ENCODE measurements at places on chromosomes 1 and 21.

- DNase-seq: no peak
Measured at GRCh38 chr1:7878027-7878426, 25.2 kb upstream of the UTS2 start.

- DNase-seq: no peak
Measured at GRCh38 chr1:2969011-2969844, 52.0 kb upstream of the ACTRT2 start.

DNA sequence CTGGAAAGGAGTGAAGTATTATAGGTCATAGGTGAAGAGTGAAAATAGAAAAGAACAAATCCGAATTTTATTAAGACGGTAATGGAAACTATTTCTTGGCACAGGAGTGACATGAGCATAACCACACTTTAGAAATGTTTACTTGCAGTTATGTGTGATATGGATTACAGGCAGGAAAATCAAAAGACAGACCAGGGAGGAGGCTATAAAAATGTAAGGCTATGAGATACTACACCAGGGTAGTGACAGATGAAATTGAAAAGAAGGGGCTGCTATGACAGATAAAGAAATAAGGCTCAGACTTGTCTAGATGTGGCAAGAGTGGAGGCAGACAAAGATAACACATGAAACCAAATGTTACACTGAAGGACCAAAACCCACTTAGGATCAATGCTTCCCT, 31.7 kb downstream of the GPATCH2 start:
- DNase-seq: no peak

- peak; percentile 51 for DNase-seq
Measured at GRCh38 chr1:150976879-150977694, 2.5 kb upstream of the CERS2 start.

DNA sequence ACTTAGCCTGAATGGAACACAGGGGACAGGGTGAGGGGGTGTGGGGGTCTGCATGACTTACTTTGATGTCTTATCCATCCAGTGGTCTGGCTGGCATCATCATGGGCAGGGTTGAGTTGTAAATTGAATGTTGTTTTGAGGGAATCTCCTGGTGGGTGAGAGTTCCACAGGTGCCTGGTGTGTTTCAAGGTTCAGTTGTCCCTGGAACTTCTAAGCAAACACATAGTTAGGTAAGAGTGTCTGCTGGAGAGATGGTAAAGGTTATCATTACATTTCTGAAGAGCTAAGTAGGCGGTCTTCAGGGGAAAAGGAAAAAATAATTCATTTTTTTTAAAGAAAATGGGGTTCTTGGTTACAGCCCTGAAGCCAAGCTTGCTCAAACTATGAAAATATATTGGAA, 46.0 kb upstream of the SIPA1L2 start:
- no peak for DNase-seq

DNA sequence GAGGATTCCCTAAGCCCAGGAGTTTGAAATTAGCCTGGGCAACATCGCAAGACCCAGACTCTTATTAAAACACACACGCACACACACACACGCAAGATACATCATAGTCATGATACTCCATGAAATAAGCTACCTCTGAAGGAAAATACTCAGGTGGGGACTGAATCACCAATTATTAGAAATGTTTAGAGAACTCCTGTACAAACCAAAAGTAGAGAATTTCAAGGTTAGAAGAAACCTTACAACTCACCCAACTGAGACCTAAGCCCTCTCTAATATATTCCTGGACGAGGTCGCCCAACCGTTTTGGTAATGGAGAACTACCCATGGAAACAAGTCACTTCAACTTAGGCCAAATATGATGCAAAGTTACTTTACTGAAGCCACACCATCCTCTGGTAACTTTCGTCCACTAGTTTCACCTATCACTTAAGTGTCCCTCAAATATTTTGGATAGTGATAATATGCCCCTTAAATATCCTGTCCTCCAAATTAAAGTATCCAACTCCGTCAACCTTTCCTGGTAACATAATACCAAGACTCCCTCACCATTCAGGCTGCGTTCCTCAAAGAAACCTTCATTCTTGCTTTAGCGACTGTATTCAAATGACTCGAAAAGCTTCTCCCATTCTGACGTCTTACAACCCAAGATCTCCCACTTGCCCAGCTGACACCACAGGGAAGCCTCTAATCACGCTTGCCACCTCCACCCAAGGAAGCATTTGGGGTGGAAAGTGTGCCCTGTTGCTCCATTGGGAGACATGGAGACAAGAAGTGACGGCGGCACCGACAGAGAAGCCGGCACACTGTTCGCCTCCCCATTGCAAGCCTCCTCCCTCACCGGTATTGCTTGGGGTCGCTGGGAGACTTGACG, 856 bp downstream of the NRDC start:
- DNase-seq: peak; percentile 20

- DNase-seq: no peak
Measured at GRCh38 chr1:46519209-46519608, 29.6 kb downstream of the DMBX1 start.

DNA sequence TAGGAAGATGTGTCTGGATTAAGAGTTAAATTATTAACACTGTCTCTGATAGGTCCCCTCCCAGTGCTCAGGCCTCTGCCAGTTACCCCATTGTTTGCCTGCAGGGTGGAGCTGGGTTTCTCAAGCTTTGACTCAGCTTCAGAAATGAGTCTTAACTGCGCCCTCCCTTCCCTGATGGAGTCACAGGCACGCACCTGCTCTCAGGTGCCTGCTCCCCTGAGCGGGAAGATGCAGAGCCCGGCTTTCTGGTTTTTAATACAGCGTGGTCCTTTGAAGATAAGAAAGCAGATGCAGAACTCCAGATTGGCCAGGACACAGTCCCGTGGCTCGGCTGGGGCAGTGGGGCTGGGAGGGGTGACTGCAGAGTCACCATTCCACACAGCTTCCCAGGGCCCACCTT, 3.2 kb upstream of the SPRR4 start:
- DNase-seq: no peak

DNA sequence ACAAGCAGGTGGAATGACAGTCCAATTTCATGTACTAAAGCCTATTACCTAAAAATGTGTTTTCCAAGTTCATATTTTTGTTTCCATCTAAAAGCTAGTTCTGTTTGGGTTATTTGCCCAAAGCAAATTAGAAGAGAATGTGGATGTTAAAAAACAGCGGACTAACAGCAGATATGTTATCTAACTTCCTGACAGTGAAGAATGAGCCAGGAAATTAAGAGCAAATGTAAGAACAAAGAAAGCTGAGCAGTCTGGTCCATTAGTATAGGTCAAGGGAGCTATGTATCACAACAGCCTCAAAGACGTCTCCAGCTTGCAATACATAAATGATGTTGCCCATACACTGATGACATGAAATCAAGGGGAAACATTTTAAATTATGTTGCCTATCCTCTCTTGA, 145.5 kb upstream of the PLD5 start:
- DNase-seq: no peak
